Stimulated activated CD4-positive, alpha-beta T cell treated with anti-CD3 and anti-CD28 coated beads, Interleukin-15, amount 100 ng/mL, for 1 hour (primary cell): ENCODE measurements at places on chromosomes 12 and 14.

GRCh38 chr12:31353750-31354708 lies 28.1 kb upstream of the SINHCAF start:
- DNase-seq, result no peak

DNA sequence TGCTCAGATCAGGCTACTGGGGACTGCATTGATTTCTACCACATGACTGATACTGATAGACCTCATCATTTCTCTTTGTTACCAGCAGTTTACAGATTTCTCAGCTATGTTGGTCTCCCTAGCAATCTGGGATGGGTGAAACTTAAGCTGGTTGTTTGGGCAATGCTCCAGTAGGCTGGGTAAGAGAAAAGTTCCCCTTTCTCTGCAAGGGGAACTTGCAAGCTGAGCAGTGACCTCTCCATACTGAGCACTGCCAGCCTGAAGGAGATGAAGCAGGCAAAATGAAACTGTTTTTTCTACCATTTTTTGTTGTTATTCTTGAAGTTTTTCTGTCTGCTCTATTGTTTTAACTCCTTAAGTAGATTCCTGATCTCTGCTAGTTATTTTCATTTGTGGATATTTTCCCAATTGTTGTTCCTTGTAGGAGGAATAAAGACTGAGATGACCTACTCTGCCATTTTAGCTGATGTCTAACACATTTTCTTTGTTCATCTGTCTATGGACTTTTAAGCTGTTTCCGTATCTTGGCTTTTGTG lies 1.3 kb upstream of the OR4M1 start:
- no peak for DNase-seq

DNA sequence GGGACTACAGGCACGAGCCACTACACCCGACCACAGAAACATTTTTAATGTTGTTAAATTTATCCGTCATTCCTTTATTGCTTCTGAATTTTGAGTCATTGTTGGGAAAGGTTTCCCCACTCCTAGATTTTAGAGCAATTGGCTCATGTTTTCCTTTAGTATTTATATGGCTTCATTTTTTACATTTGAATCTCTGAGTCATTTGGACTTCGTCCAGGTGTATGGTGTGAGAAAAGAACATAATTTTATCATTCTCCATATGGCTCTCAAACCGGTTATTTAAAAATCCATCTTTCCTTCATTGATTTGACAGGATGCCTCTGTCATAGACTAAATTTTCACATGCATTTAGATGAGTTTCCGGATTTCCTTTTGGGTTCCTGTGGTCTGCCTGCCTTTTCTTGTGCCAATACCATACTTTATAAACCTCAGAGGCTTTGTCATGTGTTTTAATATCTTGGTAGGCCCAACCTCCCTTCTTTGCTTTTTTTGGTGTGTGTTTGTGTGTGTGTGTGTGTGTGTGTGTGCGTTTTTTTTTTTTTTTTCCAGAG lies 30.9 kb downstream of the LRTM2 start:
- no peak for DNase-seq

DNA sequence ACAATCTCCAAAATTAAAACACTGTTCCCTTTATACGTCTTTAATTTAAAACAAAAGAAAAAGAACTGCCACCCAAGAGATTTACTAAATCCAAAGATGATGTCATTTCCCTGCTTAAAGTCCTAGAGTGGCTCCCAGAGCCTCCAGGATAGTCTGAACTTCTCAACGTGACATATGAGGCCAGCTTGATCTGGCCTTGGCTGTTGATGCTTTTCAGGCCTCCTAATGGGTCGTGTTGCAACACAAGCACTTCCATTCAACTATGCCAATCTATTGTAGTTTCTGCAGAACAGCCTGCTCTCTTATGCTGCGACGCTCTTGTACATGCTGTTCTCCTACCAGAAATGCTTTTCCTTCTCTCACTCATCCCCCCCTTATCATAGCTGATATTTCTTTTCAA lies 35.7 kb downstream of the LGR5 start:
- no peak for DNase-seq

DNA sequence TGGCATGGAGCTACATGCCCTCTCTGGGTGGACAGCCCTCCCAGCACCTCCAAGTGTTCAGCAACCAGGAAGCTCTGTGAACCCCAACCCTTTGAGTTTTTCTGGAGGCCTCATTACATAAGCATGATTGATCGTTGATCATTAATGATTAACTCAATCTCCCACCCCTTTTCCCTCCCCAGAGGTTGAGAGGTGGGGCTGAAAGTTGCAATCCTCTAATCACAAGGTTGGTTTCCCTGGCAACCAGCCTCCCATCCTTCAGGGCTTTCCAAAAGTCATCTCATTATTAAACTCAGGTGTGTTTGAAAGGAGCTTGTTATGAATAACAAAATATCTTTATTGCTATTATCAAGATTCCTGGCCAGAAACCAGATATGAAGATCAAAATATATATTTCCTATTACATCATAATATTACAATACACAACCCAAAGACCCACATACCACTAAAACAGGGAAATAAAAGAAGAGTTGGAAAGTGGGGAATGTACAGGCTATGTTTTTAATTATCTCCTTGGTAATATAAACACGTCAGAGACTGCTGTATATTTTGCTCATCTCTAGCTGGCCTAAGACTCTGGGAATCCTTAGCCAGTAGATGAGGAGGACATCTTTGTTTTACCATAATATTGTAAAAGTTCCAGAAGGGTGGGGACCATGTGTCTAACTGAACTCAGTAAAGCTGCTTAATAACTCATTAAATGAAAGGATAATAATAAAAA lies 73.6 kb downstream of the SSPN start:
- DNase-seq, result no peak

DNA sequence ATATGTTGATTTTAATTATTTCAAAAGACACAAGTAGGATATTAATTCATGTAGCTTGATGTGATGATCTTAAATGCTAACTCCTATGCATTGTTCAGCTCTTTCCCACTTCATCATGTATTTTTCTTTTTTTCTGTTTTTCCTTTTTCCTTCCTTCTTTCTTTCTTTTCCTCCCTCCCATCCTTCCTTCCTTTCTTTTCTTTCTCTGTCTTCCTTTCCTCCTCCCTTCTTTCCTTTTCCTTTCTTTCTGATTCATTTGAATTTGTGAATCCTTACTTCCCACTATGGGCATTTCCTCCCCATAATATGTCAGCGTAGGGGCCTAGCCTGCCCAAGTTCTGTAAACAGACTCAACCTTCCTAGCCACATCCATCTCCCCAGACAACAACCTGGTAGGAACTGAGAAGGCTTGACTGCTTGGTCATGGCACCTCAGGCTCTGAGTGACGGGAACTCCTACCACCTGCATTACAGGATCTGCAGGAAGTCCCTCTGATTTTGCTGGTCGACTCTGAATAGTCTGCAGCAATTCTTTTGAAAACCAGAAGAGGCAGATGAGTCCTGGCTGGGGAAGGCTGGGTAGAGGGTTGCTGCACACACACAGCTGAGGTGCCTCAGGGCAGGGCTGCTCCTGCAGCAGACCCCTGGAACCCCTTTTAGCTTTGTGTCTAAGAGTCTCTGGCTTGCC lies 33.4 kb upstream of the BHLHE41 start:
- no peak for DNase-seq

GRCh38 chr12:31585271-31585670 lies 5.7 kb downstream of the DENND5B start:
- DNase-seq, result no peak

DNA sequence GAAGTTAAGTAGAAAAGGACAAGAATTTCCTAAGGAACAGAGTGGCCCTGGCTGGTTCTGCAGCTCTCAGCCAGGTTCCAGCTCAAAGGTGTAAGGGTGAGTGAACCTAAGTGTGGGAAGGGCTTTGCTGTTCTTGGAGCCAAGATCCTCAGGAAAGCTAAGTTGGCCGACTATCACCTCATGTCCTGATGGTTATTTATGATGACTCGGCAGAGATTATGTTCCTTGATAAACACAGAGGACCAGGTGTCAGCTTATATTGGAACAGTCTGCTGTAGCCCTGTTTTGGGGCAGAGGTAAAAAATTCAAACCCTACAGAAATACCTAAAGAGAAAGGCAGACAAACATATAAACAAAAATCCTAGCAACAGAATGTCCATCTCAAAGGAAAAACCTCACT lies 128.5 kb downstream of the TBX3 start:
- DNase-seq, result no peak

DNA sequence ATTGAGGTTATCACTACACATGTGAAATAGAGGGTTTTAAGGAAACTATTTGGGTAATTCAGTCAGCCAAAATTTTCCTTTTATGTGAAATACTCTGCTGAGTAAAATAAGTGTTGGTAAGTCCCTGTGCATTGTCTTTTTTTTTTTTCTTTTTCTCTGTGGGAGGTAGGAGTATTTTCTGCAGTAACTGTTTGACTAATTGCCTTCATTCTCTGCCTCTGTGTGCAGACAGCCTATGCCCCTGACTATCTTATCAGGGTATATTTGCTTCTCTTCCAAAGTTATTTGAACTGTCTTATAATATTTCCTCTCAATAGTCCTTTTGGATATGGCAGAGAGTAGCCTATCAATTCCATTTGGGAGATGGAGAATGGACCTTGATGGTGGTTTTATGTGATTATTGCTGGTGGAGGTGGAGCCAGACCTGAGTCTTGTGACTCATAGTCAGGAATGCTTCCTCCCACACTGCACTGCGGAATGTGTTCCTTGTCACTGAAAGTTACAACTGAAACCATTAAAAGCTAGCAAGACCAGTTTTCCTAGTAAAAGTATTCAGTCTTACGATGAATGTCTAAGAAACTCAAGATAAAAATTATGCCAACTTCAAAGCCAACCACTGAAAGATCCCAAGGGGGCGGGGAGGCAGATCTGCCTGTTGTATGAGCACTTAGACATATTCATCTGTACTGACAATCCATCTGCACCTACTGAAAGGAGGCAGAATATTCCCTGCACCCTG lies 40.9 kb upstream of the STXBP6 start:
- DNase-seq, result no peak

GRCh38 chr12:78120866-78121560 lies 290.3 kb downstream of the NAV3 start:
- no peak for DNase-seq

DNA sequence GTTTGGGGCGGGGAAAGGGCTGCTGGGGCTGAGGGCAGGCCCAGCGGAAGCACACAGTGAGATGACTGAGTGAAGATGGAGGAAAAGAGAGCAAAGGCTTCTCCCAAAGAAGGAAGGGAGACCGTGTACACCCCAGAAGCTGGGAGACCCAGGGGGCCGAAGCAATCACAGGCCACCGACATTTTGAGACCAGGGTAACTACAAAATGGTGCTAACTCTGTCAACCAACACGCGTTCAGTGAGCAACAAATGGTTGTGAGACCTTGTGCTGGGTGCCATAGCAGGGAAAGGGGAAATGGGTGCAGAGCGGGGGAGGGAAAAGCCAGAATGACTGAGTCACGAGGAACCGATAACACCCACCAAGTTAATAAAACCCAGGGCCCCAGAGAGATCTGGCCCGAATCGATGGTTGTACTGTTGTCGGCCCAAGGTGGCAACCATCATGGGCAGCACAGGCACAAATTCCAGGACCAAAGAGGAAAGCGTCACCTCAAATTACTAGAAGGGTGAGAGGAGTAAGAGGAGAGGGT lies 50.3 kb downstream of the CDC42BPB start:
- DNase-seq, result no peak

- peak; percentile 57 for DNase-seq
Measured at GRCh38 chr14:97977651-97978261, 1180.6 kb downstream of the VRK1 start.

DNA sequence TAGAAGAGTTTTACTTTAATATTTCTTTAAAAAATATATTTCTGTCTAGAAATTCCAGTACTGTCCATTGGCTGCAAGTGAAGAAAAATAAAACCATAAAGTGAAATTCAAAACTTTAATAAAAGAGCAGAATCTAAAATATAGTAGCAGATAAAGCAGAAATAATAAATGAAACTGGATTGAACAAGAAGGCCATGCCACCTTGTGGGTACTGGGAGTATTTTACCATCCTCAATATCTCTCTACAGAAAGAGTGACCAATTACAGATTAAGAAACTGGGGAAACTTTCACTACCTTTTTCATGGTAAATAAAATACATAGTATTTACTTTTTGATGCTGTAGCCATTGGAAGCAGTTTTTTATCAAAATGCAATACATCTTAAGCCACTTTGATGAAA lies 220.5 kb downstream of the BCAT1 start:
- DNase-seq, result no peak
